ENCODE measurements at places on chromosomes 6 and 20. TPM values are rescaled to one million over a fixed set of nuclear protein-coding genes. Genes with fewer than 3 reads are reported as not detected.

- DNase-seq = no peak
- H3K27me3 ChIP-seq = no peaks in the 10 kb centered on the region
- peaks cover 13% of the 10 kb centered on the region for H3K4me1 ChIP-seq
- H3K36me3 ChIP-seq = no peaks in the 10 kb centered on the region
- H3K27ac ChIP-seq = no peak overlapping the region
- H3K4me3 ChIP-seq = no peak overlapping the region
These were observed 2.6 kb downstream of the MICA start for GRCh38 chr6:31405996-31406395.

DNA sequence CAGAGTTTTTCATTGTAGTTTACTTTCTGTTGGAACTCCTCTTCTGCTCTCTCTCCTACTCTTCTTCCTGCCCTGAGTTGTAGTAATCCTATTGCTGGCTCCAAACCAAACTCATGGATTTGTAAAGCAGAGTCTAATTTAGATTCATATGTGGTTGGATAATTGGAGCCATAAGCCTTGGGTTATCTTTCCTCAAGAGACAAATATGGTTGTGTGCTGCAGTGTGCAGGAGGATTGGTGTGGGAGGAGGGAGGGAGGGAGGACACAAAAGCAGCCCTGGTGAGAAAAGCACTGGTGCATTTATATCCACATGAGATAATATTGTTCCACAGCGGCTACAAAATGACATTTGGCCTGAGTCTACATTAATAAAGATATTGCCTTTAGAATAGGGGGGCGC is 4.2 kb downstream of the HLA-G start:
- H3K4me3 ChIP-seq = no peak overlapping the region
- no peak overlapping the region for H3K27ac ChIP-seq
- H3K4me1 ChIP-seq = no peaks in the 10 kb centered on the region
- DNase-seq = no peak
- H3K36me3 ChIP-seq = no peaks in the 10 kb centered on the region

DNA sequence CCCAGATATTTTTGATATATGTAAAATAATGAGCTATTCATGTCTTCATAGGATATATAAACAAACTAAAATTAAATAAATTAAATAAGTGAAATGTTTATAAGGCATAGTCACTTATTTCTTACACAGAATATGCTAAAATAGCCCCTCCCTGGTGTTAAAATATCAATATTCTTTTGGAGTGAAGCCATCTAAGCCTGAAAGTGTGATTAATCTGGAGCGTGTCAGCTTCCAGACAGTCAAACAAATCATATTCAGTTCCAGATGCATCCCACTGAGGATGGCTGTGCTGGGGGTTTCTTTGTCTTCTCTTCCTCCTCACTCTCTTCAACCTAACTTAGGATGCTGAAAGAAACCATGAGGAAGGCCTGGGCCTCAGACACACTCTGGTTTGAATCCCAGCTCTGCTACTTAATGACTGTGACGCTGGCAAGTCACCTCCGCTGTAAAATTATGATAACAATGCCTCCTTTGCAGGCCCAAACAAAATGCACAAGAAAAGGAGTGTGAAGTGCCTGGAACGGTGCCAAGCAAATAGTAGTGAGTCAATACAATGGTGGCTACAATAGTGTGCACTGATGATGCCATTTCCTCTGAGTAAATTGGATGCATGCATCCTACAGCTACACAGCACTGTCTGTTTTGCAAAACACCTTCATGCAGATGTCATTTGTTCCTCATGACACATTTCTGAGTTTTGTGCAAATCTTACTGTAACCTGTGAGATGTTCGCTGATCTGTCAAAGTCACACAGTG is 161.4 kb downstream of the FOXC1 start:
- DNase-seq = no peak
- H3K27ac ChIP-seq = no peak overlapping the region
- H3K4me1 ChIP-seq = peaks cover 20% of the 10 kb centered on the region
- no peaks in the 10 kb centered on the region for H3K36me3 ChIP-seq

DNA sequence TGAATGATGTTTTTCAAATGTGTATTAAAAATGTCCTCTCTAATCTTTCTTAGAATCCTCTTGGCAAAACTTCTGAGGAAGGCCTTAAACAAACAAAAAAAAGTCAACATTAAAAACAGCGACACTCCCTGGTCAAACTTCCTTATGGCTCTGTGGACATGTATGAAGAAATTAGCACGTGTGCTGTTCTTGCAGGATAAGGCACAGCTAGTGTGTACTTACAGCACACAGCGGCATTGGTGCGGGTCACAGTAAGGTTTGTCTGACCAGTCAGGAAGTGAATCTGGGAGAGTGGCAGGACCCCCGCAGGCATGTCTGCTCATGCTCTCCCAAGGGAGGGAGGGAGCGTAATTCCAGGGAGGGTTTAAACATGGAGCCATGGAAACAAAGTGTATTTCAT is 38.8 kb downstream of the SLC22A1 start:
- H3K27ac ChIP-seq = no peak overlapping the region
- DNase-seq = no peak
- no peaks in the 10 kb centered on the region for H3K4me1 ChIP-seq
- H3K4me3 ChIP-seq = no peak overlapping the region
- no peaks in the 10 kb centered on the region for H3K36me3 ChIP-seq
- H3K27me3 ChIP-seq = no peaks in the 10 kb centered on the region

TFAP2D gene
- not detected for total RNA-seq

- H3K4me1 ChIP-seq = no peaks in the 10 kb centered on the region
- H3K36me3 ChIP-seq = no peaks in the 10 kb centered on the region
- H3K27ac ChIP-seq = no peak overlapping the region
- no peaks in the 10 kb centered on the region for H3K27me3 ChIP-seq
- no peak for DNase-seq
- peak overlapping the region; percentile 63 for H3K4me3 ChIP-seq
These were observed 46.9 kb upstream of the TRIM26 start for GRCh38 chr6:30260036-30260504.

OR2B6 gene
- total RNA-seq = not detected

OR2J3 gene
- total RNA-seq = not detected

DNA sequence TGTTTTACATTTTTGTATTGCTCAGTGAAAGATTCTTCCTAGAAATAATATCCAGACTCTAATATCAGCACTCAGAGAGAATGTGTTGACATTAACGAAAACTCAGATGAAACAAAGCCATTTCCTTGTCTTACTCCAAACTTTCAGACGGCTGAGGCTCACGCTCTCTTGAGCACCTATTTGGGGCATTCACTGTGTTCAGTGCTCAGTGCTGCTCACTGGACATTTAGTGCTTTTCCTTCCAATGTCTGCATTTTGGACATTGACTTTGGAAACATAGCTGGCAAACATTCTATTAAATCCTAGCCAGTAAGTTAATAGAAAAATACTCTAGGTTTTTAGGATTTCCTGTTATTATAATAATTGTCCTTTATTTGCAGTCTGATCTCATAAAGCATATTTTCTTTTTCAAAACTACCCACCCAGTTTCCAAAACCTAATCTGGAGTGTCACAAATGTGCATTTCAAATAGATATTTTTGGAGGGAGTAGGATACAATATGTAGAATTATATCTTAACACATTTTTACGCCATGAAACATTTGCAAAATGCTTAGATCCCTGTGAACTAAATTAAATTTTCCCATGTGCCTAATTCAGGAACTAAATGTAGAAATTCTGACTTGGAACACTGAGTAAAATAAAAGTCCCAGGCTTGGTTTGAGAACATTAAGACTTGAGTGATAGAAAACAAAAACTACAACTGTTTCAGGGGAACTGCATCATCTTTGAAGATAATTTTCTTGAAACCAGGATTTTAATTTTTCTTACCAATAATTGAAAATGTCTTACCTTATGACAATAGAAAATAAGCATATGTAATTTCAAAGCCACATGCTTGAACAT is 91.7 kb upstream of the B3GAT2 start:
- H3K36me3 ChIP-seq = no peaks in the 10 kb centered on the region
- no peak overlapping the region for H3K27ac ChIP-seq
- DNase-seq = no peak

DNA sequence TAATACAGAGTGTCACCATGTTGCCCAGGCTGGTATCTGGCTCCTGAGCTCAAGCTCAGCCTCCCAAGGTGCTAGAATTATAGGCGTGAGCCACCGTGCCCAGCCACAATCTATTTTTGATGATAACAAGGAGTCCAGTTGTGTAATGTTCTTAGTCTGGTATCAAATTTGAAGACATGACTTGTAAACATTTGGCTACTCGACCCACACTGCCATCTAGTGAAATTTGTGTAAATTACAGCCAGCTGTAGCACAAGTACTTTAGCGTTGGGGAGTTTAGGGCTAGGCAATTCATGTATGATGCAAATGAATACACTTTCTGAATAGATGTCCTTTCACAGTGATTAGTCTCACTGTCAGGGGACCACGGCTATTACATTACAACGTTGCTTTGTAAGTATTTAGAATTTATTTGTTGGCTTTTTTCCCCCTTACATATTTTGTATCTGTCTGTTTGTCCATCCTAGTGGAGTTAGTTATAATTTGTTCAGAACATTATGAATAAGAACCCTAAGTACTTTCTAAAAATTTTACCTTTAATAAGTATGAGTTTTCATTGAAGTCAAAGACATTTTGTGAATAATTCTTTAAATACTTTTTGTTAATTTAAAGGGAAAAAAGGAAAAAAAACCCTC is 139.7 kb downstream of the PRDM13 start:
- no peaks in the 10 kb centered on the region for H3K36me3 ChIP-seq
- no peaks in the 10 kb centered on the region for H3K4me1 ChIP-seq
- H3K4me3 ChIP-seq = no peak overlapping the region
- peak; percentile 79 for DNase-seq

- peaks cover 7% of the 10 kb centered on the region for H3K4me1 ChIP-seq
- DNase-seq = no peak
- H3K27me3 ChIP-seq = no peaks in the 10 kb centered on the region
- H3K36me3 ChIP-seq = peaks cover 18% of the 10 kb centered on the region
- peak overlapping the region; percentile 93 for H3K4me3 ChIP-seq
- no peak overlapping the region for H3K27ac ChIP-seq
These were observed 47.3 kb downstream of the LRRN4 start for GRCh38 chr20:6006603-6006949.

DNA sequence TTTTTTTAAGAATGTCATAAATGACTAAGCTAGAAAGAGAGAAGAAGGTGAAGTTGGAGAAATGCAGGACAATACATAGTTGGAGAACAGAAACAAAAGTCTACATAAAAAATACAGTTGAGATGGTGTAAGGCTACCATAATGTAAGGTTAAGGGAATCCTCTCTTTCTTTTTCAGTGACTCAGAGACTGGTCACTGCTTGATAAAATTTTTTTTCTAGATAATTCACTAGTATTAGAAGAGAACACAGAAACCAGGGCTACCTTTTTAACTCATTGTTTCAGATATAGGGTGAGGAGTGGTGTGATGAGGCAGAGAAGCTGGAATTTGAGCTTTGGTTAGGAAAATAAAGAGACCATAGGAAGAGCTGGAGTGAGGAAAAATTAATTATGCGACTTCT is 18.2 kb upstream of the EDN1 start:
- DNase-seq = no peak
- H3K36me3 ChIP-seq = no peaks in the 10 kb centered on the region
- H3K4me1 ChIP-seq = no peaks in the 10 kb centered on the region
- no peak overlapping the region for H3K27ac ChIP-seq

- no peaks in the 10 kb centered on the region for H3K4me1 ChIP-seq
- no peak overlapping the region for H3K4me3 ChIP-seq
- no peak overlapping the region for H3K27ac ChIP-seq
- DNase-seq = no peak
These were observed 393.5 kb downstream of the NKAIN2 start for GRCh38 chr6:124197148-124197547.

ELOVL2 gene
- 21.1 TPM for total RNA-seq

GRCh38 chr6:87661016-87661415 is 41.0 kb downstream of the AKIRIN2 start:
- no peak for DNase-seq
- peaks cover 5% of the 10 kb centered on the region for H3K4me1 ChIP-seq
- no peak overlapping the region for H3K4me3 ChIP-seq
- no peak overlapping the region for H3K27ac ChIP-seq
- H3K36me3 ChIP-seq = peaks cover 38% of the 10 kb centered on the region
- H3K27me3 ChIP-seq = no peaks in the 10 kb centered on the region

DNA sequence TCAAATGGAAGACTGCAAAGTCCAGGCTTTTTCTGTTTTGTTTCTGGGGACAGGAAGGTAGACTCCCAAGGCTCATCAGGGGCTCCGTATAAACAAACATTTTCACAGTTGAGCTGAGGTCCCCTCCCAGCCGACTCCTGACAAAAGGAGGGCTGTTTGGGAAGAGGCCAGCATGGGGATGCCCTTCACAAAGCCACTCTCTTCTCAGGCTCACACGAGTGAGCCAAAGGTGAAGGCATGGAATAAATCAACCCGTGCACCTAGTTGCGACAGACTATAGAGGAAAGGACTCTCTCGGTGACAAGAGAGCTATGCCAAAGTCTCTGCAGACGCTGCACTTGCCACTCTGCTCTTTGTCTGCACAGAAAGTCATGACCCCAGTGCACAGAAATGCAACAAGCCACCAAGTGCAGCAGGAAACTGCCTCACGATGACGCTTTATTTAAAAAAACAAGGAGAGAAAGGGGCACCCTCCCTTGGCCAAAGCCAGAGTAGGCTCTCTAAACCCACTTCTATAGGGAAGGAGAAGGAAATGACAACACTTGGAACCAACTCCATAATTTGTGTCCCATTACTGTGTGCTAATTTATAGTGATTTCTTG is 21.0 kb downstream of the JAG1 start:
- peaks cover 34% of the 10 kb centered on the region for H3K4me1 ChIP-seq
- H3K36me3 ChIP-seq = peaks cover 2% of the 10 kb centered on the region
- H3K27me3 ChIP-seq = no peaks in the 10 kb centered on the region
- no peak for DNase-seq
- no peak overlapping the region for H3K27ac ChIP-seq
- no peak overlapping the region for H3K4me3 ChIP-seq

DNA sequence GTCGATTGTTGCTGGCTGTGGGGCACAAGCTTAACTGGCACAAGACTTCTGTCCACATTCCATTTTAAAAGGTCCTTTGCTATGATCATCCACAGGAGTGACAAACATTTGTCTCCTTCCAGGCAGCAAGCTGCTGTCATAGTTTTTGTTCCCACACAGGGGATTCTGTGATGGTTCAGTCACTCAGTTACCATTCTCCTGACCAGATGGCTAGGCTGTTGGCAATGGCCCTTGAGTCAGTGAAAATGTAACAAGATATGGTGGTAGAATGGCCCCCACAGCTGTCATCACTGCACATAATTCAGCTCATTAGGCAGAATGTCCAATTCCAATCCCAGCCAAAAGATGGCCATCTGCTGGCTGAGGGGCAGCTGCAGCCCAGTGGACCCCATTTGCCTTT is 13.7 kb downstream of the BPIFA1 start:
- H3K4me1 ChIP-seq = no peaks in the 10 kb centered on the region
- peak; percentile 17 for DNase-seq
- H3K27ac ChIP-seq = no peak overlapping the region
- no peak overlapping the region for H3K4me3 ChIP-seq
- no peaks in the 10 kb centered on the region for H3K27me3 ChIP-seq

IMPG1 gene
- total RNA-seq = 0.25 TPM

C6orf15 gene
- total RNA-seq = 3.4 TPM

BTBD9 gene
- total RNA-seq = 6.2 TPM

Measured in SJCRH30 (cell line).